ENCODE measurements at places on chromosomes 5 and 9.

GRCh38 chr5:65738305-65738704, 16.3 kb downstream of the NLN start:
- no peak for DNase-seq

- no peak for DNase-seq
Measured at GRCh38 chr9:19998823-19999455, 210.1 kb upstream of the SLC24A2 start.

DNA sequence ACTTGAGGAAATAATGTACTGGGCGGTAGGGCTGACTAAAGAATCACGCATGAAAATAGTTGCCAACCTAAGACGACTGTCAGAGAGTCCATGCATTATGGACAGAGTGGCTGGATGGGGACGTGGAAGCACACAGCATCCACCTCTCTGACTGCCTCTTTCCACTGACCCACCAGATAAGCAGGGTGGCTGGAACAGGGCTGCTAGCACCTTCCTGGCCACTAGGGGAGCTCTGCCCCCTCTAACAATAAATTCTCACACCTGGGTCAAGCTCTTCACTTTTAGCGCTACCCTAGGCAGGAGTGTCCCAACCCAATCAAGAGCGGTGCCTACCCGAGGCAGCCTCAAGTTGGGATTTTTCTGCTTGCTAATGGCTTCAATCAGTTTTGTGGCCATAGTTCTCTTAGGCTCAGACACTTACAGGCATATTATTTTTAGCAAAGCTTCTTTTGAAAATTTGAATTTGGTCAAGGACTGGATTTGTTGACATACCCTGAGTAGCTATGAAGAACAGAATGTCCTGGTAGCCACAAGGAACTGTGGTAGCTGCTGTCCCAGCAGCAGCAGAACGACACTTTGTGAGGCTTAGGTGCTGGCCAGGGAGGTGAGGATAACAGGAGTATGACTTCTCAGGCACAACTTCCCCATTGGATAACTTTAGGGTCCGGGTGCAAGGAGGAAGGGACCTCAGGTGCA, 6.9 kb upstream of the TPM2 start:
- DNase-seq, result peak; percentile 65

DNA sequence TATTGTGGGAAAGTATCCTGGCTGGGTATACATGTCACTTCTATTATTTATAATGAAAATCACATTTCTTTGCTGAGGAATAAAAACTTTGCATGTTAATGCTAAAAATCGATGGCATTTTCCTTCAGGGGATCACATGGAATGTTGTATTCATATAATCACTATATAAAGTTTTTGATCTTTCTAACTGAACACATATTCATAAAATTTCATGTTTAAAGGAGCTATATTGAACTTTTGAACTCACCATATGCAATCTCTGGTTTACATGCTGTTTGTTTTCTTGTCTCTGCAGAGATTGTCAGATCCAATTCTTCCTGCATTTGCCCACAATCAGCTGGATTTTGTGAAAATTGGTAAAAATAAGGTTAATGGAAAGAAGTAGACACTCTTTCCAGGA, 33.4 kb upstream of the TRAF1 start:
- no peak for DNase-seq

DNA sequence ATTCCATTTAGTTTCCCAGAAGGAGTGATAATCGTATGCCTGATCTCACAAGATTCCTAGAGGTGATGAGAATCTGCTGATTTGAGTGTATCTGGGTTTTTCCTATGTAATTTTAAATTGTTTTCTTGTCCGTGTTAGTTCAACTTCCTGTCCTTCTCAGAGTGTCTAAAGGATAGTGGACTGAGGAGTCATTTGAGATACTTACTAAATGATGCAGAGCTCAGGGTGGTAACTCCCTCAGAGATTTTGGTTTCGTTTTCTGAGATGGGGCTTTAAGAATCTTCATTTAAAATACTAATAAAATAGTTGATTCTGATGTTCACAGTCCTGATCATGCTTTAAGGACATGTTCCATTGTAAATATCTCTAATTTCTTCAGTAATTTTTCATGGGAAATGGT, 30.3 kb downstream of the MELK start:
- DNase-seq, result no peak

DNA sequence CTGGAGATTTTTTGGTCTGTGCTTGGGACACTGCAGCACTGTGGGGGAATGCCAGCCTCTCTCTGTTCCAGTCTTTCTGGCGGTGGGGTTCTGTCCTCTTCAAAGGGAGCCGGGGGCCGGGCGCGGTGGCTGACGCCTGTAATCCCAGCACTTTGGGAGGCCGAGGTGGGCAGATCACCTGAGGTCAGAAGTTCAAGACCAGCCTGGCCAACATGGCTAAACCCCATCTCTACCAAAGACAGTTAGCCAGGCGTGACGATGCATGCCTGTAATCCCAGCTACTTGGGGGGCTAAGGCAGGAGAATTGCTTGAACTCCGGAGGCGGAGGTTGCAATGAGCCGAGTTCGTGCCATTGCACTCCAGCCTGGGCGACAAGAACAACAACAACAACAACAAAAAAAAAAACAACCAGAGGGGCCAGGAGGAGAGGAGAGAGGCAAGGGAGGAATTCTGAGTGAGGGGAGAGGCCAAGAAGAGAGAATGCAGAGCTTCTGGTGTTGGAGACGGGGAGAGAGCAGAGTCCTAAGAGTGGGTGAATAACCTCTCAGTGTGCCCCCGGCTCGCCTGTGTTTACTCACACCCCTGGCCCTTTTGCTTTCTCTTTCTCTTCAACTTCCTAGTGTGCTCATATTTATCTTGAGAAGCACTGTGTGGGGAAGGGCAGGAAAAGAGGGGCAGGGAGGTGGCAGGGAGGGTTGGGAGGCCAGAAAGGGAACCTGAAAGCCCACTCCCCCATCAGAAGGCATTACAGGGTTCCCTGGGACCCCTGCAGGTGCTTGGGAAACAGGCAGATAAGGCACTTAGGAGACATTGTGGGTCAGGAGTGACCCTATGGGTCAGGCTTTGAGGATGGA, 3.2 kb upstream of the SET start:
- DNase-seq, result no peak

DNA sequence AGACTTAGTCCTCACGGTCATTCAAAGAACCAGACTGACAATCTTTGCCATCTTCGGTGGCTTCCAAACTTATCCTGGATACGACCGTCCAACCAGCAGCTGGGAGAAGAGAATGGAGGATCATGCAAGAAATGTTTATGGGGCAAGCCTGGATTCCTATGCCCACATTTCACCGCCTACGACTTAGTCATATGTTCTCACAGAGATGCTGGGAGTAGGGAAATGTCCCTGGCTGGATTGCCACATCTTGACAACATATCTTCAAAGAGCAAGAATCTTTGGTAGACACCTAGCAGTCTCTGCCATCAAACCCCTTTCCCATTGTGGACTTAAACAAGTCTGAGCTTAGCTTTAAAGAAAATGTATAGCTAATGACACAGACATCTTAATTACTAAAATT, 5.0 kb downstream of the MED7 start:
- DNase-seq, result no peak

DNA sequence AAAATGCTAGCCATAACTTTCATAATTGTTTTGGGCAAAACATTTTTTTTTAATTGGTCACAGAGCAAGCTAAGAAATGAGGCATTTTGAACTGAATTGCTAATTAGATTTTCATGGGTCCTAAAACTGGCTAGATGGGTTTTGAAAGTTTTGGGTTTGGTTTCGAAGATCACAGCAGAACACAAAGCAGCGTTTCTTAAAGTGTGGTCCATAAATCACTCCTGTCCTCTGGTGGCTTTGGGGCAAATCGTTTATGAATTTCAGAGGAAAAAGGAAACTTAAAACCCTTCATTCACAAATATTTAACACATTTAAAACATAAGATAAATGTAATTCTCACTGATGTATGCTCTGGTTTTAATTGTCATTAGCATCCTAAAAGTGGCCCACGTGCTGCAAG, 503.7 kb downstream of the SPATA31D1 start:
- DNase-seq, result no peak

- peak; percentile 82 for DNase-seq
Measured at GRCh38 chr5:176818391-176819098, 8.2 kb downstream of the UNC5A start.

- no peak for DNase-seq
Measured at GRCh38 chr5:91556-92263, at the start of gene PLEKHG4B. Gene PLEKHG4B (plus strand): TSS chr5:92168. CDS start chr5:92232, 64 bp downstream.

DNA sequence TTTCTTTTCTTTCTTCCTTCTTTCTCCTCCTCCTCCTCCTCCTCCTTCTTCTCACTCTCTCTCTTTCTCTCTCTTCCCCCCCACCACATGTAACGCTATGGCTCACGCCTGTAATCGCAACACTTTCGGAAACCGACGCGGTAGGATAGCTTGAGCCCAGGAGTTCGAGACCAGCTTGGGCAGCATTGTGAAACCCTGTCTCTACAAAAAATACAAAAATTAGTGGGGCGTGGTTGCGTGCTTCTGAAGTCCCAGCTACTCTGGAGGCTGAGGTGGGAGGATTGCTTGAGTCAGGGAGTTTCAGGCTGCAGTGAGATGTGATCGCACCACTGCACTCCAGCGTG, 736 bp upstream of the GLDC start:
- peak; percentile 5 for DNase-seq

GRCh38 chr5:37086466-37087173, 162.6 kb downstream of the CPLANE1 start:
- no peak for DNase-seq

GRCh38 chr5:27619982-27620381, 581.6 kb upstream of the CDH9 start:
- no peak for DNase-seq

Measured in Calu3 (cell line).